ENCODE measurements at places on chromosomes 1 and 21.

DNA sequence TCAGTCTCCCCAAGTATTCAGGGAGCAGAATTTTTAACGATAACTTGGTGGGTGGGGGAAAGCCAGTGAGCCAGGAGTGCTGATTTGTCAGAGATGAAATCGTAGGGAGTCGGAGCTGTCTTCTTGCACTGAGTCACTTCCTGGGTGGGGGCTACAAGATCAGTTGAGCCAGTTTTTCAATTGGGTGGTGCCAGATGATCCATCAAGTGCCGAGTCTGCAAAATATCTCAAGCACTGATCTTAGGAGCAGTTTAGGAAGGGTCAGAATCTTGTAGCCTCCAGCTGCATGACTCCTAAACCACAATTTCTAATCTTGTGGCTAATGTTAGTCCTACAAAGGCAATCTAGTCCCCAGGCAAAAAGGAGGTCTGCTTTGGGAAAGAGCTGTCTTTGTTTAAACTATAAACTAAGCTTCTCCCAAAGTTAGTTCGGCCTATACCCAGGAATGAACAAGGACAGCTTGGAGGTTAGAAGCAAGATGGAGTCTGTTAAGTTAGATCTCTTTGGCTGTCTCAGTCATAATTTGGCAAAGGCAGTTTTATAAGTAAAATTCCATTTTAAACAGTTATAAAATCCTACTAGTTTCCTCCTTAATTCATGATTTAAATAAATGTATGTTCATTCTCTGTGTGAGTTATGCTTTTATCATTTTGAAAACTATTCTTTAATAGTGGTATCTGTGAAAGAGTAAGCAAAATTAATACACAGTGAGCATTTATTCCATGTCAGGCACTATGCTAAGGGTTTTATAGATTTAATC is 51.7 kb downstream of the SLC16A1 start:
- DNase-seq = no peak

DNA sequence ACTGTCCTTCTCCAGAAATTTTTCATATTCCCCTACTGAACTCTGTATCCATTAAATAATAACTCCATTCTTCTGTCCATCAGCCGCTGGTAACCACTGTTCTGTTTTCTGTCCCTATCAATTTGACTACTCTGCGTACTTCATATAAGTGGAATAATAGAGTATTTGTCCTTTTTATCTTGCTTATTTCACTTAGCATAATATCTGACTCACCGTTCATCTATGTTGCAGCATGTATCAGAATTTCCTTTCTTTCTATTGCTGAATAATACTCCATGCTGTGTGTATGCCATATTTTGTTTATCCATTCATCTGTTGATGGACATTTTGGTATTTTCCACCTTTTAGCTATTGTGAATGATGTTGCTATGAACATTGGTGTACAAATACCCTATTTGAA is 71.9 kb downstream of the CEP350 start:
- DNase-seq = no peak

GRCh38 chr1:229156872-229157271 is 114.0 kb upstream of the RAB4A start:
- no peak for DNase-seq

DNA sequence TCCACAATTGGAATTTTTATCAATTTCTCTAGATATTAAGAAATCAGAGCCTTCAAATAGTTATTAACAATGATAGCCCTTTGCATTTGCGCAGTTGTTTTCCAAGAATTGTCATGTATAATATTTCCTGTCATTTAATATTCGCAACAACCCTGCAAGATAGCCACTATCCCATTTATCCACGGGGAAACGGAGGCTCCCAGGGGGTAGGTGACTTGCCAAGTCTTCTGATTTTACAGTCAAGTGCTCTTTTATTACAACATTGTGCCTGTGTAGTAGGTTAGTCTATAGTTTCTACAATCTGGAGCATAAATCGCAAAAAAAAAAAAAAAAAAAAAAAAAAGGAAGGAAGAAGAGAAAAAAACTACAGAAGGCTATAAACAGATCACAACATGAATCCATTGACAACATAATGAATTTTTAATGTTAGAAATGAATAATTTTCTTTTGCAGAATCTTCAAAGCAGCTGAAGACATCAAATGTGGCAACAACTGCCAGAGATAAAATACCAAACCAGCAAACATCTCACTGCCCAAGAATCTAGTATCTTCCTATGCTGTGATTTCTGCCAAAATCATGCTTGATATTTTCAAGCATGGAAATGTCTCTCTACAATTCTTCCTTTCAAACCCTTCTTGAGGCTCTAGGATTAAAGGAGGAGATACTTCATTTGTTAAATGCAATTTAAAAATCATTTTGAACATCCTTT is 125.5 kb downstream of the PTPN14 start:
- DNase-seq = no peak

DNA sequence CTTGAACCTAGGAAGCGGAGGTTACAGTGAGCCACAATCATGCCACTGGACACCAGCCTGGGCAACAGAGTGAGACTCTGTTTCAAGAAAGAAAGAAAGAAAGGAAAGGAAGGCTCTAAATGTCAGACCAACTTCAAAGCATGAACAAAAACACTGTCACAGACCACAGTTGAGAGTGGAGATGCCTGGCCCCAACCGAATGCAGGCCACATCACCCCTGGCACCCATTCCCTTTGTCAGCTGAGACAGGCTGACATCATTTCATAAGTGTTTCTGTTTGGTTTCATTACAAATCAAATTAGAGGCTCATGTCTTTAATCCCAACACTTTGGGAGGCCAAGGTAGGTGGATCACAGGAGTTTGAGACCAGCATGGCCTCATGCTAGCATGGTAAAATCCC is 28.6 kb upstream of the NADK start:
- DNase-seq = no peak
